Cerebellum (tissue), 4 donors: ENCODE measurements at places on chromosomes 6 and 20. TPM values are rescaled to one million over a fixed set of nuclear protein-coding genes. Genes with fewer than 3 reads are reported as not detected.

Gene FOXF2
- total RNA-seq, result 2.4 TPM

GRCh38 chr6:116666869-116667268 lies 1.7 kb downstream of the ZUP1 start:
- no peak for DNase-seq

- DNase-seq, result peak; percentile 67
Measured at GRCh38 chr6:39980839-39981580, 46.7 kb upstream of the MOCS1 start.

Gene GABRR1
- 0.09 TPM for total RNA-seq

DNA sequence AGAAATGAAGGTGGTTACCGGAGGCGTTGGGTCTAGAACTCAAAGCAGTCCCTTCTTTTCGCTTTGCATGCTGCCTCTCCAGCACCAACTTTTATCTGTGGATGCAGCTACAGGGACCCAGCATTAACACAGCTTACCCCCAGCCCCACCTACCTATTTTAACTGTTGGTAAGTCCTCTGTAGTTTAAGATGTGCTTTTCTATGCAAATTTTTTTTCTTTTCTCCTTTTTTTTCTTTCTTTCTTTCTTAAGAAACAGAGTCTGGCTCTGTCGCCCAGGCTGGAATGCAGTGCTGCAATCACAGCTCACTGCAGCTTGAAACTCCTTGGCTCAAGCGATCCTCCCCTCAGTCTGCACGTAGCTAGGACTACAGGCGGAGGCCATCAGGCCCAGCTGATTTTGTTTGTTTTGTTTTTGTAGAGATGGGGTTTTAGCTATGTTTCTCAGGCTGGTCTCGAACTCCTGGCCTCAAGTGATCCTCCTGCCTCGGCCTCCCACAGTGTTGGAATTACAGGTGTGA lies 6.5 kb upstream of the USP45 start:
- DNase-seq, result no peak

- no peak for DNase-seq
Measured at GRCh38 chr20:2814587-2815051, at the start of gene C20orf141. C20orf141 (plus strand) TSS chr20:2814987; CDS start chr20:2815185, 198 bp downstream.

Gene NKX2-4
- total RNA-seq, result not detected

DNA sequence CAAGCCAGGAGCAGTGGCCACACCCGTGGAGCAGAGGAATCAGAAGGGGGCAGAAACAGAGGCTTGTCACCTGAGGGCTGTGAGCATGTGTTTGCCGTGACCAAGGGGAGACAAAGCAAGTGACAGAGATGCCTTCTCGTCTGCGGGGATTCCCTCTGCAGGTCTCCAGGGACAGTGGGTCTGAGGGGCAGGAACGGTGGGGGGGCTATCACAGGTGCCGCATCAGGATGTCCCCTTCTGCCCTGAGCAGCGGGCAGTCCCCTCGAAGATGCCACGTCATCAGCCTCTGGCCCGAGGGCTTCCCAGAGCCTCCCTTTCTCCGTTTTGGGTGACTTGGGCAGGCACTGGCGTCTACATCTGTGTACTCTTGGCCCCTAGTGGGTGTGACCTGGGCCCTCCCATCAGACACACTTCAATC lies 338.7 kb downstream of the PREX1 start:
- no peak for DNase-seq

GRCh38 chr20:39894067-39894466 lies 795.0 kb downstream of the MAFB start:
- DNase-seq, result no peak

Gene OR2B6
- total RNA-seq, result not detected

DNA sequence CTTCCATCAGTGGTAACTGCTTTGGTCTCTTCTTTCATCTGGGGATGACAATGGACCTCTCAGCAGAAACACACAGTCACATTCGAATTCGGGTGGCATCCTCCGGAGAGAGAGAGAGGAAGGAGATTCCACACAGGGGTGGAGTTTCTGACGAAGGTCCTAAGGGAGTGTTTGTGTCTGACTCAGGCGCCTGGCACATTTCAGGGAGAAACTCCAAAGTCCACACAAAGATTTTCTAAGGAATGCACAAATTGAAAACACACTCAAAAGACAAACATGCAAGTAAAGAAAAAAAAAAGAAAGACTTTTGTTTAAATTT lies 6.1 kb downstream of the EDN1 start:
- DNase-seq, result no peak

- no peak for DNase-seq
Measured at GRCh38 chr6:116471531-116471930, 10.4 kb downstream of the CALHM6 start.

Gene POM121L2
- total RNA-seq, result not detected

Gene MRAP2
- 15.8 TPM for total RNA-seq

GRCh38 chr6:47203266-47203937 lies 106.3 kb downstream of the TNFRSF21 start:
- no peak for DNase-seq

Gene HAO1
- not detected for total RNA-seq

- no peak for DNase-seq
Measured at GRCh38 chr20:17827759-17828559, 128.2 kb downstream of the BANF2 start.

DNA sequence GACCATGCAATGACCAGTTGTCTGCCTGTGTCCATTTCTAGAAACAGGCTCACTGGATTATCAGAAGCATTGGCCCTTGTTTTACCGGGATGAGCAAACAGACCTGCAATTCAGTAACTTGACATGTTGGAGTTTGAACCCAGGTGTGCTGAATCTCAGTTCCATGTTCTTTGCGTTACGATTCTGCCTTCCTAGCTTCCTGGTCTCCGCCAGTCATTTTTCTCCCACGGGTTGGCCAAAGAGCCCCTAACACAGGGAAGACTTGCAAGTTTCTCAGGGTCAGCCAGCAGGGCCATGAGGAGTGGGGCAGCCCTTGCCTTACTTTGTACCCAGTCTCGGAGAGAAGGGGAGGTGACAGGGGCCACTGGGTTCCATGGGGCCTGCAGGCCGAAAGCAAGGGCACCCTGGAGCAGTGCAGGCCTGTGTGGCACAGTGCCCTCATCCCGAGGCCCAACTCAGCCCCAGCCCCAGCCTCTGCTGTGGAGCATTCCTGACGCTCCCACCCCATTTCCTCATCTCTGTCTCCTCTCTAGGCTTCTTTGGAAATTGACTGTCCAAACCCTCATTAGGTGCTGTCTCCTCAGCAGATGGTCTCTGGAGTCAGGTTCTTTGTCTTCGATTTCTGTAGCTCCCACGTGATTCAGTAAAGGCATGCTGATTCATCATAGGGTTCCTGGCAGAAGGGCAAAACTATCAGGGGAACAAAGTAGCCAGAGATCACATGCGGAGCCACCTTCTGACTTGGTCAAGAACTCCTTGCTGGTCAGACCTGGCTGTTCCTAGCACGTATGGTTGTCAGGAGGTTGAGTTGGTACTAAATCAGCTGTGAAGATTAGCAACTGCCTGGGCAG lies 23.6 kb downstream of the CDS2 start:
- DNase-seq, result no peak

DNA sequence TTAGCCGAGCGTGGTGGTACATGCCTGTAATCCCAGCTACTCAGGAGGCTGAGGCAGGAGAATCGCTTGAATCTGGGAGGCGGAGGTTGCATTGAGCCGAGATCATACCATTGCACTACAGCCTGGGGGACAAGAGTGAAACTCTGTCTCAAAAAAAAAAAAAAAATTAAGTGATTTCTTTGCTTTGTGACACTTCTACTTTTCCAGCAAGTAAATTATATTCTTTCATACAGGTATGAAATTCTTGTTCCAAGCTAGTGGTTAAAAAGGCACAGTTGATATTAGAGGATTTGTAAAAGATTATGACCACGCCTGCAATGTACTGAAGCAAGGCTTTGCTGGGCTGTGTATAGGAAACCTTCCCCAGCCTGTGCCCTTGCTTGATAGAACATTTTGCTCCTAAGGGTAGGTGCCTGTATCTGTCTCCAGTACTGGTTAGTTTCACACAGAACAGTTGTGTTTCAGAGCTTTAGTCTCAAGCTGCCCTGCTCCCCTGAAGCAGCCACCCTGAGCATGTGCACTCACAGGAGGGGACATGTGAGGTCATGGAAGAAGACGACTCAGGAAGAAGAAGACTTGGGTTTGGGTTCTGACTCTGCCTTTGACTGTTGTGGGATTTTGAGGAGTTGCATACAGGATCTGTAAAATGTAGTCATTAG lies 10.2 kb downstream of the PTPN1 start:
- no peak for DNase-seq

DNA sequence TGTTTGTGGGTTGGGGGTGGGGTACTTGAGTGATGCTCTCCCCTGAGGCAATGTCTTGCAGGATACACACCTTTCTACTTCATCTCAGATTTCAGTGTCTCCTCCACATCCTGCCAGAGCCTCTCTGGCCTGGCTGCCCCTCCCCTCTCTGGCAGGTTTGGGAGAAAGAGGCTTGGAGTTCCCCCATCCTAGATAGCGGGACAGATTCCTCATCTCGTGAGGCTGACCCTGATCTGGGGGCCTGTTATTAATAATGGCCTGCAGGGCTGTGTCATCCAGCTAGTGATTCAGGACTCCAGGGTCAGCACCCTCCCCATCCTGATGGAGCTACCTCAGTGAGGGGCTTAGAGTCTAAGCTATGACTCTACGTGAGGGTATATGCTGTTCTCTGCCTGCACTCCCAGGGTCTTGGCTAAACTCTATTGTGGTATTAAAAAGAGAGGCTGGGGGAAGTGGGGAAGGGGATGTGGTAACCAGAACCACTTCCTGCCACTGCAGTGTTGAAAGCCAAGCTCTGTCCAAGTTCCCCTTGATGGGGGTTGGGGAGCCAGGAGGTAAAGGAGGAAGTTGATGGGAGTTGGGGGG lies 3.7 kb upstream of the MMP9 start:
- no peak for DNase-seq

- no peak for DNase-seq
Measured at GRCh38 chr20:41074441-41074840, 45.8 kb downstream of the TOP1 start.

Gene SCGN
- 0.36 TPM for total RNA-seq

- no peak for DNase-seq
Measured at GRCh38 chr20:14992153-14992552, 654.7 kb upstream of the FLRT3 start.

GRCh38 chr20:2283706-2284423 lies 11.9 kb upstream of the TGM3 start:
- no peak for DNase-seq

DNA sequence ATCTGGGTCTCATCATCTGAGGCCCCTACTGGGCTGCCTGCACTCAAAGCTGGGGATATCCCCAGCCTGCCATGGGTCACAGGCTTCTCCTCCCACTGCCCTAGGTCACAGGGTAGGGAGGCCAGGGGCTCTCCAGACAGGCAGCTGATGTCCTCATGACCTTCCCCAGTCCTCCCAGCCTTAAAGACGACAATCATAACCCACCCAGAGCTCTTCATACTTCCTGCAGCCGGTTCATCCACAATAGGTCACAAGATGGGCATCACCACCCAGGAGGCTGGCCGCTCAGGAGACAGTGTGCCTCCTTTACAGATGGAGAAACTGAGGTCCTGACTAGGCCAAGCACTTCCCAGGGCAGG lies 15.2 kb downstream of the TFEB start:
- DNase-seq, result no peak

- no peak for DNase-seq
Measured at GRCh38 chr6:163671791-163672190, 257.3 kb downstream of the QKI start.

Gene ZFP64
- total RNA-seq, result 12.9 TPM

Gene OPRM1
- total RNA-seq, result 15.9 TPM

- DNase-seq, result peak; percentile 23
Measured at GRCh38 chr6:89525786-89526562, 93.0 kb downstream of the ANKRD6 start.

DNA sequence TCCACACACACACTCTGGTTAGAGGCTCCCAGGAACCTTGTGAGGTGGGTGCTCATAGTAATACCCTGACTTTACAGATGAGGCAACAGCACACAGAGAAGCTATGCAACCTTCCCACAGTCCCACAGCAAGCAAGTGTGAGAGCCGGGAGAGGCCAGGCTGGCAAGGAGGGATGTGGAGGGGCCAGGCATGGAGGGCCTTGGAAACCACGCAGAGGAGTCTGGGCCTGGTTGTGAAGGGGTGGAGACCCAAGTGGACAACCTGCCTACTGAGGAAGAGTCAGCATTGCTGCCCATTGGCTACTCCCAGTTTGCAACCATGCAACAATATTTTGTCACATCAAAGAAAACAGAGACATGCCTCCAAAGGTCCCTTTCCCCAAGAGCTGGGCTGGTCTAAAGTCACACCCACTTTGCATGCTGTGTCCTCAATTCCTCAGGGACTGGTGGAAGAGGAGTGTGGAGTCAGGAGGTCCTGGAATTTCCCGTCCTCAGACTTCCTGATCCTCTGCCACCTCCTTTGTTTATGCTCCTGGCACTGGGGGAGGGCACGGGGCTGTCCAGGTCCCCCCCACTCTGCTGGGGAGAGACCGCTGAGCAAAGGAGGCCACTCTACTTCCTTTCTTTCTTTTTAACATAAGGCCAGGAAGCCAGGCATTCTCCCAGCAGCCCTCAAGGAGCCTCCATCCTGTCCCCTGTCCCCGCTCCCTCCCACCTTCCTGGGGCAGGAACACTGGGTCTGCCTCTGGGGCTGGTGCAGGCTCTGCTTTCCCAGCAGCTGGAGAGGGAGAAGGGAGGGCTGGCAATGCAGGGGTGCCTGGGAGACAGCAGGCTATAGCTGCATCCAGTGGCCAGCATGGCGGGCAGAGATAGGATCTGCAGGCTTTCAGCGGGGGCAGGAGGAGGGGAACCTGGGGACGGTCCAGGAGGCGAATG lies 68.3 kb downstream of the NOL4L start:
- DNase-seq, result no peak

DNA sequence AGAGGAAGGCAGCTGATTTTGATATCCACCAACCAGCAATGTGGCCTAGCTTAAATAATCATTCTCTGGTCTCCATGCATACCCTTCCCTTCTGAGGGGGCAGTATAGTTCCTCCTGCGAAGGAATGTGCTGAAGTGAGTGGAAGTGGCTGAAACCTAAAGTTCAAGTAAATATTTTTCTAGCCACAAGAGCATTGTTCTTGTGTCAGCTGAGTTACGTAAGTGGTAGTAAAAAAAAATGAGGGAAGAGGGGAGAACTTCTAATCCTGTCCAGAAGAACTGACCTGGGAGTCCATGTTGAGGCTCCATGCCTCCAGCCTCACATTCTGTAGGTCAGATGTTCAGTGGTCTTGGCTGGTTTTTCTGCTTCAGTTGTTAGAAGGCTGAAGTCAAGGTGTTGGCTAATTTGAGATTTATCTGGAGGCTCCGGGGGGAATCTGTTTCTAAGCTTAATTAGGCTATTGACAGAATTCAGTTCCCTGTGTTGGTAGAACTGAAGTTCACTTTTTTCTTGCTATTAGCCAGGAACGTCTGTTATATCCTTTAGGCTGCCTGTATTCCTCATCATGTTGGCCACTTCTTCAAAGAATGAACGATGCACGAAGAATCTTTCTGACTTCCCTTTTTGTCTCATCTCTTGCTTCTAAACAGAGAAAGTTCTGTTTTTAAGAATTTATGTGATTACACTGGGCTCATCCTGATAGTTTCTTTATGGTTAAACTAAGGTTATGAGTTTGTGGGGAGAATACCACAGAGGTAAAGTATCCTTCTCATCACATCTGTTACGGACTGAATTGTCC lies 207.1 kb upstream of the PRSS16 start:
- DNase-seq, result no peak

- DNase-seq, result peak; percentile 34
Measured at GRCh38 chr6:33313105-33313708, 671 bp downstream of the TAPBP start.

GRCh38 chr20:17843246-17844132 lies 125.1 kb downstream of the SNX5 start:
- no peak for DNase-seq

Gene TRDN
- 0.09 TPM for total RNA-seq

Gene ENPP1
- total RNA-seq, result 1.6 TPM

- DNase-seq, result no peak
Measured at GRCh38 chr6:34064675-34065074, 81.2 kb downstream of the GRM4 start.
